ENCODE measurements at places on chromosomes 5 and 9.

DNA sequence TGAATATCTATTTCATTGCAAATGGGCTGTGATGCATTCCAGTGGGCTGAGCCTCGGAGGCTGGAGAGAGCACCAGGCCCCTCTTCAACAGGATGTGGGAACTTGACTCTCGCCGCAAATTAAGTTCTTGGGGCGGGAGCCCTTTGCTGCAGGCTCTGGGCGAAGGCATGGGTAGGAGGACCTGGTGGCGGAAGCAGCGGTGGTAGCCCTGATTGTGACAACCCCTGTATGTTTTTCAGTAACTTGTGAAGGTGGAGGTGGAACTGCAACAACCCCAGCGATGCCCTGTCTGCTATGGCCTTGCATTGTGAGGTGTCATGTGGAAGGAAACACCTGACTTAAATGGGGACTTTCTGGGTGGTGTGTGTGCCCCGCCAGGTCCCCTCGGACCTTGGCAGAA is 9.4 kb downstream of the FYB1 start:
- DNase-seq = no peak

GRCh38 chr5:96703384-96703920 is 41.3 kb downstream of the CAST start:
- DNase-seq = no peak

GRCh38 chr5:106784846-106785245 is 885.9 kb downstream of the EFNA5 start:
- DNase-seq = no peak

- no peak for DNase-seq
These were observed 22.1 kb upstream of the COL5A1 start for GRCh38 chr9:134619448-134619982.

DNA sequence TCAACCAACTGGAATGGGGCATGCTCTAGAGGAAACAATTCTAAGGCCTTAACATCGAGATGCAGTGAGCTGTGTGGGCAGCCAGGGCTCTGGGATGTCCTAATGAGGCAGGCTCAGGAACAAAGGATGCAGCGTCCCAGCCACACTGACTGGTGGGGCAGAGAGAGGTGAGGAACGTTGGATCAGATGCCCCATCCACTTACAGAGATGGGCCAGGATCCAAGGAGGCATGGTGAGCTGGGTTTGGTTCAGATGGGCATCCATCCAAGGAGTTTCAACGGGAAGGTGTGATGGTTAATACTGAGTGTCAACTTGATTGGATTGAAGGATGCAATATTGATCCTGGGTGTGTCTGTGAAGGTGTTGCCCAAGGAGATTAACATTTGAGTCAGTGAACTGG is 15.5 kb upstream of the MARCHF6 start:
- no peak for DNase-seq

DNA sequence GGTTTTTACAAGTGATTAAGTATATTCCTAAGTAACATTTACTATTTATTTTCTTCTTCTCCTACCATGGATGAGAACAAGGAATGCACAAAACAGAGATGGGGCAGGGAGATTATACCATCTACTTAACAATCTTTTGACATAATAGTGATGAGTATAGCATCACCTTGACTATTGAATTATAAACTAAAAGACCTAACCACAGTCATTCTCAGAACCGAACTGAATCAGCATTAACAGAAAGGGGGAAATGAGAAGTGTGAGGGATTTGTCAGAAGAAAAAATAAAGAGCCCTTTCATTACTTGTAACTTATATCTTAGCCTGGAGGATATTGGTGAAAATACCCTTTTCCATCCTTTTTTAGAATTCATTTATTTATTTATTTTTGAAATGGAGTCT is 21.9 kb downstream of the OR2Y1 start:
- no peak for DNase-seq

DNA sequence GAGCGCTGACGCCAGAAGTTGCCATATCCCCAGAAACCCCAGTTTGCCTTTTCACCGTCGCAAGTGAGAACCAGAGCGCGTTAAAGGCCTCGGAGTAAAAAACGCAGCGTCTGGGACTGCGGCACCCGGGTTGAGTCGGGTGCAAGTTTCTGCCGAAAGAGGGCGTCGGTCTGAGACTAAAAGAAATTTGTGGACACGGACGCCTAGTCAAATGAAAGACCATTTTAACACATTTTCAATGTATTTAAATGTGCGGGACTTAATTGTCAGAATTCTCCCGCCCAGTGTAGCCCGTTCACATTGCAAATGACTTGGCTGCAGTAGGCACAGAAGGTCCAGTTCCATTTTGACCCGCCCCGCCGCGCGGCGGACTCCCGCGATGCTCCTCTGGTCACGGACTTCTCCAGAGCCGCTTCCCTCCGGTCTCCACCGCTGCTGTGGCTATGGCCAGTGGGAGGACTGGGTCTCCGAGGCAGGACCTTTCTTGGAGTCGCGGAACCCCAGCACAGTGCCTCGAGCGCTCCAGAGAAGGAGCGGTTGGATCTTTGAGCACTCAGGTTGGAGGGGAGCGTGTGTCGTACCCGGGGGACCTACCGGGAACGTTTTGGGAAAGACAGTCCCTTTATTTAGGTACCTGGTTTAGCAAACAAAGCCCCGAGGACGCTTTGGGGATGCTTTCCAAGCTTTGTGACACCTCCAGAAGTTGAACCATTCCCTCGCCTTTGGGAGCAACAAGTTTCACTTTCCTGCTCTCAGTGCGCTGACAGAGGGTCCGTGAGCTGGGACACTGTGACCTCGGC is 1.2 kb upstream of the NPR3 start:
- DNase-seq = no peak

GRCh38 chr9:91812191-91812590 is 137.8 kb downstream of the ROR2 start:
- DNase-seq = no peak

GRCh38 chr5:145473042-145473642 is 362.0 kb downstream of the PRELID2 start:
- DNase-seq = no peak

DNA sequence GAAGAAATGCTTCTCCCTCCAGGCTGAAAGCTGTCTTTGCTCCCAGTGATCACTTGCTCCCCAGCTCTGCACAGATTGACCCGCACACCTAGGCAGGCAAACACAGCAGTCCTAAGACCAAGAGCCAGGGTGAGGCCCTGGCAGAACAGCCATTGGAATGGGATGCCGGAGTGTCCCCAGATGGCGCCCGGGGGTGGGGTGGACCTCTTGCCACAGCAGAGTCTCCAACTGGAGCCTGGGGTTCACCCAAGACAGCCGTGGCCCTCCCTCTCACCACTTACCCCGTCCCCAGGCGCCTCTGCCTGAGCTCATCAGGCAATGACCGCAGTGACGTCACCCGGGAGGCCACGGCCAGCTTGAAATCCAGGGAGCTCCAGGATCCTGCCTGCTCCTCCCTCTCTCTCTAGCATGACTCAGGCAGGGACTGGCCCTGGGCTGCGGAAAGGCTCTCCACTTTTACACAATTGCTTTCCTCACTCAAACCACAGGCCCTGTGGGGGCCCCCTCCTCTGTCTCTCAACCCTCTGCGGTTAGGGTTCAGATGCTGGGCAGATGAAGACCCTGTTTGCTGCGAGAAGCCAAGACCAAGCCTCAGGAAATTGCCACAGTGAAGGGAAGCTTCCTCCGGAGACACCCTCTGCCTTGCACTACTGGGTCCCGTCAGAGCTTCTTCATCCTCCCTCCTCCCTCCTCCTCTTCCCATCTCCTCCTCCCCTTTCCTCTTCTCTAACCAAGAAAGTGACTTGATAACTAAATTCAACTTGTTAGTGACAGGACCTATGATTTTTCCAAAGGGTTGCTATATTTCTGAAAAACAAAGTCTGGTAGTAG is 24.3 kb upstream of the PTGES start:
- no peak for DNase-seq

DNA sequence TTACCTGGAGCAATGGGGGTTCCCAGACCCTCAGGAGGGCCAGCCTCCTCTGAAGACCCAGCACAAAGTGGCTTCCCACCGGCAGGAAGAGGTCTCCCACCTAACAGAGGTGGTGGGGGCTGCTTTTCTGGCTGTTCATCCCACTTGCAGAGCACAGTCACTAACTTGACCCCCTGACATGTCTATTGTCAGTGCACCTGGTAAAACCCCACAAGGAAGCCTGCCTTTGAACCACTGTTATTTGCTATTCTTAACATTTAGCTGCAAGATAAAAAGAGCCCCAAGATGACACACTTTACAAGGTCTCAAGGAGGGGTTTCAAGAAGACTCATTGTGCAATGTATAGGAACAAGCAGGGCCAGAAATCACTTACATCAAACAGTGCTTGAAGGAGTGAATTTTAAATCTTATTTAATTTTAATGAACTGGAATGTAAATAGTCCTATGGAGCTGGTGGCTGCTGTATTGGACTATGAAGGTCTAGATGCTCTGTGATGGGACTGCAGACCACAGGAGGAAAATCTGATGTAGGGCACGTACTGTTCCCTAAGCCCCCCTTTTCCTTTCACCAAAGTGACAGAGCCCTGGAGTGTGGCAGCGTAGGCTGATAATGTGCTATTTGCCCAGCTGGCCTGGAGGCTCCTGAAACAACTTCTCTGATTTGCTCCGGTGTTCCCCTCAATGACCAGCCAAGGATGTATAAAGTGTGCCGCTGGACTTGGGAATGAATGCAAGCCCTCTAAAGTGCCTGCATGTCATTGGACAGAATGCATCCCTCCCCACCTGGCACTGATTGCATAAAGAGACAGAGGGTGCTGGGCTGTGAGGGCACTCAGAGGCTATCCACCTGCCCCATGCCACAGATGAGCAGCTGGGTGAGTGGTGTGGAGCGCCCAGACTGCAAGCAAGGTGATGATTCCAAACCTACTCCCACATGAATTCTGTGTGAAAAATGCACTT is 80.2 kb downstream of the PTPN3 start:
- DNase-seq = no peak

- DNase-seq = no peak
These were observed 3.8 kb downstream of the ATP6V1G1 start for GRCh38 chr9:114591291-114591787.

- no peak for DNase-seq
These were observed 18.0 kb upstream of the PRR16 start for GRCh38 chr5:120446068-120446492.

Data from activated naive CD8-positive, alpha-beta T cell treated with anti-CD3 and anti-CD28 coated beads, Interleukin-2, amount 50 U/mL, for 16 hours (primary cell).